ENCODE measurements at places on chromosomes 12 and 14.

GRCh38 chr12:8662593-8662992 lies at the start of gene MFAP5:
Gene MFAP5 (minus strand): TSS chr12:8662826. CDS start chr12:8662104, 722 bp downstream.
- no peak for DNase-seq

DNA sequence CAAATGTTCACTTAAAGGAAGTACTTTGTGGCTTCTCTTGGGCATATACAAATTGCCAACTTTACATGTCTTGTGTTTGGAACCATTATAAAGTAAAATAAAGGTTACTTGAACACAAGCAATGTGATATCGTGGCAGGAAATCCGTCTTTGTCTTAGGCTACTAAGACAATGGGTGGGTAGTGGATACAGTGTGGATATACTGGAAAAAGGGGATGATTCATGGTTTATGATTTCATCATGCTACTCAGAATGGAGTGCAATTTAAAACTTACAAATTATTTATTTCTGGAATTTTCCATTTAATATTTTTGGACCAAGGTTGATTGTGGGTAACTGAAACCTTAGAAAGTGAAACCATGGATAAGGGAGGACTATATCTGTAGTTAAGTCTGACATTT lies 48.4 kb downstream of the MYRFL start:
- no peak for DNase-seq

DNA sequence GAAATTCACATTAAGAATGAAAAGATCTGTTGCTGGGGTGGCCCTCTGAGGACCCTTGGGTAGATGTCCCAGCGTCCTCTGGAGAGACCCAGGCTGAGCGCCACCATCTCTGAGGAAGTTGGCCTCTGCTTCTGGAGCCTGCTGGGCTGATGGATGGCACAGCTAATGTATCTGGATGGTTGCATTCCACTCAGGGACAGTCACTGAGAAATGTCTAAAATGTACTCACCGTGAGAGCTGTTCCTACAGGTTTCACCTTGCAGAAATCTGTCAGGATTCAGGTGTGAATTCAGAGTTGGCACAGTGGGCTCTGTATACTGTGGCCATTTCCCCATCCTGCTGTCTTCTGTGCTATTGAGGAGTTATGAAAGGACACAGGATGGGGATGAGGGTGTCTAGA lies 247.2 kb downstream of the AACS start:
- no peak for DNase-seq

DNA sequence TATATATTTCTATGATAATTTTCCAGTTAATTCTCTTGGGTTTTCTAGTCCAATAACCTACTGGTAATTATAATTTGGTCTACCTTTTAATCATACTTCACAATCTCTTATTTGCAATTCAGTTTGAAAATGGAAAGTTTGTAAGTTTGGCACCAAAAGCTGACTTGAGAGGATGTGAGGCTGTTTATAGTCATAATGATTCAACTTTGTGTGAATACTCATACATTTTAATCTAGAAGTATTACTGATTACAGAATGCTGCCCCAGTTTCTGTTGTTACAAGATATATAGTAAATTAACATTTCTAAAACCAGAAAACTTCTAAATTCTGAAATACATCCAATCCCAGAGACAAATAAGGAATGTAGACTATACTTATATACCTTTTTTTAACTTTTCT lies 158.2 kb downstream of the SLC38A4 start:
- DNase-seq: no peak

GRCh38 chr12:11801643-11802042 lies 152.2 kb downstream of the ETV6 start:
- no peak for DNase-seq

- no peak for DNase-seq
Measured at GRCh38 chr12:19965196-19966038, 402.9 kb upstream of the PDE3A start.

DNA sequence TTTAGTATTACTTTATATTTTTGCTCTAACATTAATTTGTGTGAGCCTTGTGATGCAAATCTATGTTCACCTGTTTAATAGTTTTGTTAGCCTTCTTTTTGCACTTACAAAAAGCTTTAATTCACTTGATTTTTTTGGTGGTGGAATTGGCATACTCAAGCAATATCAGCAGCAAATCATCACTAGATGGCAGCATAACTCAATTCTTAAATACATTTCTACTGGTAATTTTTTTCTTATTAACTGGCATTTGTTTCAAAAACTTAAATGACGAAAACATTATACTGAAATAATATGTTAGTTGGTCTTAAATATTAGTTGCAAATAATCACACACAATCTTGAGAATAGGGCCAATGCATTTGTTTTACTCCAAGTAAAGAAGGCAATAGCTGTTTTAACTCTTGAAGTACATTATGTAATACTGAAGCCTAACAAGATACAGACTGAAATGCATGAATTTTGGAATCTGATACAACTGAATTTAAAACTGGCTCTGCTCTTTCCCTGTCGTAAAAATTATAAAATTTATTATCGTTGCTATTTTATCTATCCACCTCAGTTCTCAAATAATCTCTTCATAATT lies 151.5 kb downstream of the ATXN7L3B start:
- DNase-seq: no peak

GRCh38 chr14:61140271-61140670 lies 140.9 kb downstream of the TMEM30B start:
- DNase-seq: no peak

Data from left lobe of liver (tissue), 2 donors.